CD8-positive, alpha-beta T cell (primary cell): ENCODE measurements at places on chromosomes 13 and 19.

DNA sequence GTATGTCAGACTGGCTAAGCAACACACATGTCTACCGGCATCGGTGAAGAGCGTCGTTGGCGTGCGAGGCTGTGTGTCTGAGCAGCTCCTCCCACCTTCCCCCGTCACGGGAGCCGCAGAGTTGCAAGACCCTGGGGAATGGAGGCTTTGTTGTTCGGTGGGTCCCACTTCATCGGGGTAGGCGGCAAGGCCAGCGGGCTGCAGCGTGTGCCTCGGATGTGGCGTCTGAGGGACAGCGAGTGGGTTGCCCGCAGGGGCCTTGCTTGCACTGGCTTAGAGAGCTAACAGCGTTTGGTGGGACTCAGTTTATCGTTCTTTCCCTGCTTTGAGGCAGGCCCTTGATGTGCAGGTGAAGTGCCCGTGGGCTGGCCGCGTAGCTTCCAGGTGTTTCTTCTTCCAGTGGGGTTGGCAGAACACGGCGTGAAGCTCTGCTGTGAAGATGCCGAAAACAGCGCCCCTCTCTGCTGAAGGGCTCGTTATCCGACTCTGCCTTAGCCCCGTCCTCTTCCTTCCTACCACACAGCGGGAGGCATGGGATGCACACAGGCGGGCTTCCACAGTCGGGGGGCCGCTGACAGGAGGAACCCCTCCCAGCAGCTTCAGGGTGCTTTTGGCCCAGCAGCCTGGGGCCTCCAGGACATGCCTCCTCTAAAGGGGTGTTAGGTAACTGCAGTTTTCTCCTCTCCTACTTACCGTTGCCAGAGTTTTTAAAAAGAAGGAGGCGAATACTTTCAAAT, 85.2 kb downstream of the ATP11A start:
- no peak for DNase-seq

GRCh38 chr13:108313382-108313781, 43.9 kb downstream of the TNFSF13B start:
- no peak for DNase-seq

GRCh38 chr13:30256713-30257467, 50.5 kb downstream of the KATNAL1 start:
- DNase-seq = no peak

DNA sequence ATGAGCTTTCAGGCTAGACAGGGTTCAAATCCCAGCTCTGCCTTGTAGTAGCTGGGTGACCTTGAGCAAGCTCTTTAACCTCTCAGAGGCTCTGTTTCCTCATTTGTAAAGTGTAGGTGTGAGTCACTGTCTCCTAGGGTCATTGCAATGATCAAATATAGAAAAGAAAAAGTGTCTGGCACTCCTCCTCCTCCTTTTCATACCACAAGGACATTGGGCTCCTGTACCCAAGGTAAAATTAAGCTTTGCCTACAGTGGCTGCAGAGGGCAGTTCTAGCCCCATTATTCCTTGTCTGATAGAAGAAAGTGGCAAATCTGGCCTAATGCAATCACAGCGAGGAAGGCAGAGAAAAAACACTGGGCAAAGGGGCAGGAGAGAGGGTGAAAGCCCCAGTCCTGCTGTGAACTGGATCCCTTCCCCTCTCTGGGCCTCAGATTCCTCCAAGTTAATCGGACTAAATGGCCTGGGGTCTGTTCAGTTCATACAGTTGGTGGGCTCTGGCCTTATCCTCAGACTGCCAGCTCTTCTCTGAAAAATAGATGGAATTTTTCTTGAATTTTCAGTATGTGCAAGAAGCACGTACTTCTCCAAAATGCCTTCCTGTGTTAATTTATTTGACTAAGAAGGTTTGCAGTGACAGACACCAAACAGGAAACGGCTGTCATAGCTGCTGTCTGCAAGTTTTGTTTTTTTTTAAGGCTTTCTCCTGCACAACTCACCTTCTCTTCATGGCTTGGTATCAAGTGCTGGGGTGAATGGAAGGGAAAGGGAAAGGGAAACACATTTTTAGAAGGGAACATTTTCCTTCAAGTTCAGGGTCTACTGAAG, 35.3 kb downstream of the RGCC start:
- peak; percentile 59 for DNase-seq

- DNase-seq = no peak
These were observed 25.7 kb downstream of the DIAPH3 start for GRCh38 chr13:60137911-60138560.

DNA sequence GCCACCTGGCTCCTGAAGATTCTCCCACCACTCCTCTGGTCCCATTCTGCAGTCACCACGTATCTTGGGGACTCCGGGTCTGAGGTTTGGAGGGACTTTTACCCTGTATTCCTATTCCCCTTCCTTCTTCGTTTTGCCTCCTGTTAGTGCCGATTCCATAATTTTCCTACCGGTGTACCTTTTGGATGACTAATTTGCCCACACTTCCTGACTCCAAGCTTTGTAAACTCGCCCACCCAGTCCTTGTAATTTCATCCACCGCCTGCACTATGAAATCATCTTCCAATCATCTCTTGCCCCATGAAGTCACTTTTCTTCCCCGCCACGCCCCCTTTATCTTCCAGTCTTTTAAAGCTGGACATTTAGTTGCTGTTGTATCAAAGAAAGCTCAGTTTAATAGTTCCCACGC, 572 bp downstream of the UCHL3 start:
- no peak for DNase-seq

DNA sequence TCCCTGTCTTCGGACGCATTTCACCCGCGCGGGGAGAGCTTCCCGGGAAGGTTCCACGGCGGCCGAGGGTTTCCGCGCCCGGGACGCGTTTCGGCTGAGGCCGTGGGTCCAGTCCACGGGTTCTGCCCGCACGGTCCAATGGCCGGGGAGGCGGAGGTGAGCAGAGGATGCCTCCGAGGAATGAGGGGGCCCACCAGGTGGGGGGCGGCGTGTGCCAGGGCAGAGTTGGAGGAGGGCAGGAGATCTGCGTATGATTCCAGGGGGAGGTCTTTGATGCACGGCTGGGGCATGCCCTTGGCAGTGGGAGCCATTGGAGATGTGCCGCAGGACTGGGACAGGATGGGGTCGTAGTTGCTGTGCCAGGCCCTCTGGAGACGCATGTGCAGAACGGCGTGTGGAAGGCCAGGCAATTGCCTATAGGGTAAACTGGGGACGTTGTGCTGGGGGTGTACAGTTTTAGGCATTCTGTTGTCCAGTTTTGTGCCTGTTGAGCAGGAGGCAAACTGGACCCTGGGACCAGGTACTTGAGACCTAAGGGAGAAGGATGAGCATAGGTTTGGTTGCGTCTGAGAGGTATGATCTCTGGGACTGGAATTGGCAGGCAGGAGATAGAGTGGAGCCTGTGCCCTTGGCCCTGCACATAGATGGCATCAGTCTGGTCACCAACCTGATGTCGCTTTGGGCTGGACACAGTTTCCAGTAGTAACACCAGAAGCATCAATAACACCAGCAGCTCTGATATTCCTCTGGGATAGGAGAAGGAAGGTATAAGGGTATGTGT, 751 bp downstream of the ZNF584 start:
- DNase-seq = peak; percentile 42

- no peak for DNase-seq
These were observed 8.3 kb downstream of the PIAS4 start for GRCh38 chr19:4015705-4016402.

- no peak for DNase-seq
These were observed at the start of gene BCAM for GRCh38 chr19:44808463-44809371. BCAM (plus strand) TSS chr19:44809103; CDS start chr19:44809125, 22 bp downstream.

DNA sequence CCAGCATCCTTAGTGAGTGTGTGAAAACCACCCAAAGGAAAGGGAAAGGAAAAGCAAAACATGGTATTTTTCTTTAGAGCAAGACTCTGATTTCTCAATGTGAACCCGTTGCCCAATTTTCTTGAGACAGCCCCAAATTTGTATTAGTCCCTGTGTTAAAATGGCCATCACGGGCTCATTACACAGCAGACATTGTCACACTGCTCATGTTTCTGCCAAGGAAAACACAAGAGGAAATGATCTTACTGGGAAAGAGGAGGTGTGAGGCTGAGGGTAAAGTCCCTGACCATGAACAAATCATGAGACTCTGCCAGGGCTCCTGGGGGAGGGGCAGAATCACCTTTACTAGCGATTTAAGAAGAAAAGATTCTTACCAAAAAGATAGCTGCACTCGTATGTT, 54.4 kb downstream of the FAM124A start:
- DNase-seq = no peak
